ENCODE measurements at places on chromosomes 2 and 18.

DNA sequence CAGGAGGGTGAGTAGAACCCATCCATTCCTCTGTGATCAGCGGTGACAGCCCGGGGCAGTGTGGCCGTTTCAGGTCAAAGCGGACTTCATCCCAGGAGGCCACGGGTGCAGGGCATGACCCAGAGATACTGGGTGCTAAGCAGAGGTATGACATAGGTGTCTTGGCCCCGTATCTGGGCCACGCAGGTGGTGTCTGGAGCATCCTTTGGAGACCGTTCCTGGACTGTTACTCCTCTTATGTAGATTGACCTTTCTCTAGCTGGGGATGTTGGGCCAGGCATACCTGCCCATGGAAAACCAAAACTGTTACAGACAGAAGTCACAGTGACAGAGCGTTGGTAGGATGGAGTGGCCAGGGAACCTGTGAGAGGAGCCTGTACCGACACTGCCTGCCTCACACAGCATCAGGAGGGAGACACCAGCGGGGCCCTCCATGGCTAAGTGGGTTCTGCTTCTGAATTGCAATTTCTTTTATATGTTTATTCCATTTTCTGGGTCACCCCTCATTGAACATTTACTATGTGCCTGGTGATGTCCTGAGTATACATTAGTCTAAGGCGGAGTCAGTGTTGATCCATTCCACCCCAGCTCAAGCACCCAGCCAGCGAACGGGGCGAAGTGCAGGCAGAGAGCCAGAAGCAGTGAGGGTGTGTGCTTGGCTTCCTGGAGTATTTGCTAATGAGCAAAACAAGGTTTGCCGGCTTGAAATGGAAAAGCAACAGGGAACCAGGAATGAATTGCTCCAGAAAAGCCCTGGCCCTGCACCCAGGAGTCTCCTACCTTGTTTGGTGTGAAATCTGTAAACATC, 141.7 kb downstream of the SH3RF3 start:
- DNase-seq: no peak

DNA sequence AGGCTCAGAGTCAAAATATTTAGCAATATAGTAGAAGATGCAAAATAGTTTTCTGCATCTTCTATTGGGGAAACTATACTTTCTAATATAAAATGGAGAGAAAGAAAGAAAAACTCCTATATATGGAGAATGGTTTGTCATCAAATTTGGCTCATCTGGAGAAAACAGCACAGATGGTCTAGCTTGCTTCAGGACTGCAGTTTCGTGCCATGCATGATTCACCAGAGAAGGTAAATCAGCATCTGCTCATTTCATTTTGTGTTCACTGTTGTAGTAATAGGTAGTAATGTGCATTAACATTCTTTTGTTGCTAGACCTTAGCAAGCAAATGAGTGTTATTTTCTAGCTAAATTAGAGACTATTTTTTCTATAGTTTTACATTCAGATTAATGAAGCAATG, 179.0 kb downstream of the ASXL3 start:
- DNase-seq: no peak

DNA sequence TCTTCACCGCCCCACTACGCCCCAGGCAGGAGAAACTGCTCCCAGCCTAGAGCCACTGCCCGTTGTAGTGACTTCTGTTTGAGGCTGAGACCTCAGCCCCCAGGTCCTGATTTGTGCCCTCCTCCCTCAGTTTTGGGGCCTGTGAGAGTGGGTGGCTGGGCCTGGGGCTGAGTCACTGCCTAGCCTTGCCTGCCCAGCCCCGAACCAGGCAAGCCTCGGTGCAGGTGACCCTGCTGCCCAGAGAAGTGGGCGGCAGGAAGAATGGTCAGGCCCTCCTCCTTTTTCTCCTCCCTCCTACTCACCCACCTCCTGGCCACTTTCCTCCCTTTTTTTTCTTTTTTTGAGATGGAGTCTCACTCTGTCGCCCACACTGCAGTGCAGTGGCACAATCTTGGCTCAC, 66.6 kb downstream of the ZFP36L2 start:
- DNase-seq: no peak

- no peak for DNase-seq
Observed at GRCh38 chr2:46669996-46670793, 190.8 kb downstream of the TMEM247 start.

GRCh38 chr2:20584399-20585358, 66.2 kb downstream of the HS1BP3 start:
- DNase-seq: peak; percentile 68

GRCh38 chr18:6625481-6625880, 104.0 kb upstream of the ARHGAP28 start:
- no peak for DNase-seq

DNA sequence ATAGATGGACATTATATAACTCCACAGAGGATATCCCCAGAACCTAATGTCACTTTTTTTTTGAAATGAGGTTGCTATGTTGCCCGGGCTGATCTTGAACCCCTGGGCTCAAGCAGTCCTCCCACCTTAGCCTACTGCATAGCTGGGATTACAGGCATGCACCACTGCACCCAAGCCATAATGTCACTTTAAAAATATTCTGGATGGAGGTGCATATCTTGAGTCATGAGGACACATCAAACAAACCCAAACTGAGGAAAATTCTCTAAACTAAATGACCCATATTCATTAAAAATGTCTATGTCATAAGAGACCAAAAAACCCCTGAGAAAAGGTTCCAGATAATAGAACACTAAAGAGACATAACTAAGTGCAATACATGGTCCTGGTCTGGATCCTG, 36.3 kb downstream of the OSGEPL1 start:
- no peak for DNase-seq

GRCh38 chr2:157900203-157900602, 24.1 kb upstream of the ACVR1 start:
- no peak for DNase-seq

DNA sequence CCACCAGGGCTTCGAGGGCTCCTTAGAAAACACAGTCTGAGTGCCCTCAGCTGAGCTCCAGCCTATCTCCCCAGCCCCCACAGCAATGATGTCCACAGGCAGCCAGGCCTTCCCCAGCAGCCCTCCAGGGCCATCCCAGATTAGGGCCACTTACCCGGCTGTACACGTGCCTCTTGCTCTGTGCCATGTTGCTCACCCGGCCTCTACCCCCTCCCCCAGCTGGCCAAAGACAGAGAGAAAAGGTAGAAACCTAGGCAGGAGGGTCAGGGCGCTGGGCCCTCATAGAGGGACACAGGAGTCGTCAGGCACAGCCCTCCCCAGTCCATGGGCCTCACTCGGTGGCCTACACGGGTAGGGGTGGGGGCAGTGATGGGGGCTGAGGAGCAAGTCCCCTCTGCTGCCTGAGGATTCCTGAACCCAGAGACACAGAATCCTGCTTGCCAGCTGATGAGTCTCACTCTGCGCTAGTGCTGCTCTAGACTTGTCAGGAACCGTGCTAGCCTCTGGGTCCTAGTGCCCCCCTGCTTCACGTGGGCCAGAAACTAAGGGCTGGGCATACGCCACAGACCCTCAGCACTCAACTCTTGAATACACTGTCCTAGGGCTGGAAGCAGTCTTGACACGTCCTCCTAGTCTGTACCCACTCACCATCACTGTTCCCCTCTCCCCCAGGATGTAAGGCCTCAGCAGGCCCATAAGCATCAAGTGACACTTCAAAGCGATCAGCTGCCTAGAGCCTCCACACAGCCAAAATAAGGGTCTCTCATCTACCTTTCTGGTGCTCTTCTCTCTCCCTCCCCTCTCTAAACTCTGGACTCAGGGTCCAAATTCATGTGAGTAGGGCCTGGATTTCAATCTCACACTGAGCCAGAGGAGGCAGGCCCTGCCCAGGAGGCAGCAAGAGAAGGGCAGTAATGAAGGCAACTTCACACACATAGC, at the start of gene DCTN1:
TSS of gene DCTN1 (minus strand) at position 461 of the 939 bp plus-strand sequence. CDS start at position 187, 274 bp downstream.
- DNase-seq: peak; percentile 71

GRCh38 chr2:121904656-121905055, 149.2 kb downstream of the TSN start:
- no peak for DNase-seq

DNA sequence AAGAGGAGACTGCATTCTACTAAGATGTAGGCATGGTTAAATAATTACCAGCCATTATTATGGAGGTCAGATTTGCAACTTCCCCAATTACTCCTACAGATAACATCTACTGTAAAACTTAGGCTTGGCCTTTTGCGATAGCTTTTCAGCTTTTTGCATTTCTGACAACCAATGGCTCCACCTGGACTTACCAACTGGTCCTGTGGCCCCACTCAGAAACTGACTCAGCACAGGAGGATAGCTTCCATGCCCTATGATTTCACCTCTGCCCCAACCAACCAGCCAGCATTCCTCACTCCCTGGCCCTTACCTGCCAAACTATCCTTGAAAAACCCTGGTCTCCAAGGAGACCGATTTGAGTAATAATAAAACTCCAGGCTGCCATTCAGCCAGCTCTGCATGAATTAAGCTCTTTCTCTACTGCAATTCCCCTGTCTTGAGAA, 28.2 kb downstream of the TUBB6 start:
- DNase-seq: no peak

DNA sequence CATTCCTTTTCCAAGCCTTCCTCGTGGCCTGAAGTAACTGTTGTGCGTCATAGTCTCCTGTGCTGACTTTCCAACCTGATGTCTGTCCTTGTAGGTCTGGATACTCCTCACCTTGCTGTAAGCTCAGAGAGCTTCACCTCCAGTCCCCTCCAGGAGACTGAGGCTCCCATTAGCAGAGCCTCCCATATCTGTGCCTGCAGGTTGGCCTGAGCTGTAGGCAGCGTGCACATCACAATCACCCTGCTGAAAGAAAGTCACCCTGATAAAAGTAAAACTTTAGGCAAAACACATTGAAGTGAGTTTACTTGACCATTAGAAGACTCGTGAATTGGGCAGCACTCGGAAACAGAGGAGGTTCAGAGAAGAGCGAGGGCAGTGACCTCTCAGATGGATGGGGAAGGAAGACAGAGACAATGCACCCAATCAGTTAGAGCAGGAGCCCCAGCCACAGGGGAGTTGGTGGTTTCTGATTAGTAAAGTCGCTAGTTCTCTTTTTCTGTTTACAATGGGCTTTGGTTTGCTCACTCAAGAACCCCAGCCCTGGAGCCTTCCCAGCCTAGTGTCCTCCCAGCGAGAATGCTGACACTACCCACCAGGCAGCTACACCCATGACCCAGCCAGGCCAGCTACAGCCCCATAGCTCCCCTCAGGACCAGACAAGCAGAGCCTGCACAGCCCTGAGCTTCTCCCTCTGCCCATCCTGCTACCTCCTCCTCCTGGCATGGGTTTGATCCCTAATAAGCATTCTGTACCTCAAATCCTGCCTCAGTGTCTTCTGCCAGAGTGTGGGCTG, 12.1 kb upstream of the TPO start:
- DNase-seq: no peak

DNA sequence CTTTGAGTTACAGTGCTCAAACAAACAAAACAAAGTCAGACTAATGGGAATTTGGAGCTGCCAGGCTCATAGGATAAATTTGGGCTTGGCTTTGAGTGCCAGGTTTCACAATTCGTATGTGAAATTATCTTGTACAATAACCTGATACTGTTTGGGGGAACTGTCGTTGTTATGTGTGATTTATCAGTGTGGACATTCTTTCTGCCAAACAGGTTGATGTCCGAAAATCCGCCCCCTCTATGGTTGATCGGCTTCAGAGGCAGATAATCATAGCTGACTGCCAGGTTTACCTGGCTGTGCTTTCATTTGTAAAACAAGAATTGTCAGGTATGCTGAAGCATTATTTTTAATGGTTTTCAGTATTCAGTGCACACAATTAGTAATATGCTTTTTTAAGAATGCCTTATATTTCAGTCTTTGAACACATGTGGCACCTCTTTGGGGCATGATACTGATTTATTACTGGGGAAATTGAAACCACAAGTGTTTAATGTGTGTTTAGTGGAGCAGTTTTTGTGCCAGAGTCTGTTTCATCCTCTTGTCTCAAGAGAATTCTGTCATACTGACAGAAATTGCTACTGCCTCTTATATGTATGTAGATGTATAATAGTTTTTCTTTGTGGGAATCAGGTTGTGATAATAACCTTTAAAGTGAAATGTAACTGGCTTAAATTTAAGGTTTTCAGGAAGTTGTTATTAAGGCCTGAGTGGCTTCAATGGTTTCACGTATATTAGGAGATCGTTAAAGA, 54.6 kb downstream of the TTC39C start:
- no peak for DNase-seq

- no peak for DNase-seq
Observed at GRCh38 chr18:41790687-41791086, 164.3 kb upstream of the PIK3C3 start.

DNA sequence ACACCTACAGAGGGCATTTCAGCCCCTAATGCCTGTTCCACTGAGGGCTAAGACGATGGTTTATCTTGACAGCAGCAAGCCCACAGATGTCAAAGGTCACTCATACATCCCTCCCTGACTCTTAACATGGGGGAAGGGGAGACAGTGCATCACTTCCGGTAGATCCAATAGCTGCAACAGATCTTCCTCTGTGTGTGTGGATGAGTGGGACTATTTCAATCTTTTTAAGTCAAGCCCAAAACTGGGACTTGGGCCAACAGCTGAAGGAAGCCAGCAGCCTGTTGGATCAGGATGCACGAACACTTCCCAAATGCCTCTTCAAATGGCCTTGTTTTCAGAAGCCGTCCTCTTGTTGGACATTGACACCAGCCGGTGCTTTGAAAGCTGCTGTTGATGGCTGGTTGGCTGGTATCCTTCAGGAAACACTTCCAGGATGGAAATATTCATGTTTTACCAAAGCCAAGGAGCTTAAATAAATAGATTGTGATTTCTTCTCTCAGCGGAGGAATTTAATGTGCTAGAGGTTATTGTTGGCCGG, 59.2 kb downstream of the IL1R2 start:
- DNase-seq: no peak

GRCh38 chr18:48371854-48372602, 37.2 kb downstream of the ZBTB7C start:
- DNase-seq: no peak

DNA sequence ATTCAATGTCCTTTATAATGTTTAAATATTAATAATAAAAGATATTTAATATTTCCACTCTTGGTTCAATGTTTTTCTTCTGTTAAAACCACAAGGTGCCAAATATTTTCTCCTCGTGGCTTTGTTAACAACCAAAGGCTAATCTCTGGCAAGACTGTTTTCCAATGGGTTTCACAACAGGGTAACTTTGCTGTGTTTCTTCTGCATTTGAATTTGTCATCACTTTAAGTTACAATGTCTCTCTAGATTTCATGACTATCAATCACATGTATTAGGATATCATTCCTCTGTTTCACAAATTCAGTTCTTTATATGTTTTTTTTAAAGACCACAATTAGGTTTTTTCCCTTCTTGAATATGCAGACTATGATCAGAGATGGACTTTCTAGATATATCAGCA, 469.8 kb upstream of the ACVR2A start:
- no peak for DNase-seq
